Stimulated activated naive B cell treated with anti-CD40 and anti-IgM and Interleukin-4, amounts not matched to agents 10 μg/mL and 1 μg/mL and 100 μg/mL, for 72 hours (primary cell): ENCODE measurements at places on chromosomes 7 and 10.
A peak's percentile ranks its signal among the peaks of the same experiment; 100 is the strongest.

GRCh38 chr10:4234661-4235060 lies 449.7 kb upstream of the KLF6 start:
- H3K36me3 ChIP-seq: no peaks in the 10 kb centered on the region
- no peak for DNase-seq
- no peak overlapping the region for H3K27ac ChIP-seq
- no peak overlapping the region for H3K4me3 ChIP-seq

DNA sequence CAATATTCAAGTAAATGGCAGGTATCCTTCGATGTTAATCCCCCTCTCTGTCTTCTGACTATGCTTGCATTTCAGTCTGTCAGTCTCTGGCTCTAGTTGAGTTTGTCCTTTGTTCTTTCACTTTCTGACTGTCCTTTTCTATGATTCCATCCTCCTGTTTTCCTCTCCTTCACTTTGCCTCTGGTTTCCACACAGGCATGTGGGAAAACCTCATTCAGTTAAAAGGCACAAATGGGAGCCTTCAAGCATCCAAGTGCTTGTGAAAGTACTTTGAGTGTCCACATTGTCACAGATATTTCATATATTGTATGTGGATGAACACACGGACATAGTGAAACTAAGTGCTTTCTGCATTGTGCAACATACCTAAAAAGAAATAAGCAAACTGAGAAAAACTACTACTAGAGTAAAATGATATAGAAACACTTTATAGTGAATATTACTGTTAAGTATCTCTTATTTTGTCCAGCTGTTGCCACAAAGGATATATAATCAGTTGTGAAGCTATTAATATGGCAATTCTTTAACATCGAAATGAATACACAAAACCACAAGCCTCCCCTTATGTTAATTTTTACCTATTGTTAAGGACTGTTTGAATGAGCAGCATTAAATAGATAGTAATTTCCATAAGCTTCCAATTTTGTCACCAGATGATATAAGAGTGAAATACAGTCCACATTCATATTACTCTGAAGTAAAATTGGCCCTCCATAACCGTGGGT lies 71.7 kb downstream of the NRBF2 start:
- H3K27ac ChIP-seq: peak overlapping the region; percentile 68
- no peaks in the 10 kb centered on the region for H3K27me3 ChIP-seq
- H3K4me3 ChIP-seq: no peak overlapping the region
- no peak for DNase-seq
- peaks cover 42% of the 10 kb centered on the region for H3K36me3 ChIP-seq
- H3K4me1 ChIP-seq: peaks cover 53% of the 10 kb centered on the region

- H3K27ac ChIP-seq: no peak overlapping the region
- DNase-seq: no peak
- H3K36me3 ChIP-seq: peaks cover 11% of the 10 kb centered on the region
- H3K4me1 ChIP-seq: peaks cover 64% of the 10 kb centered on the region
- H3K27me3 ChIP-seq: no peaks in the 10 kb centered on the region
- H3K4me3 ChIP-seq: no peak overlapping the region
Observed at GRCh38 chr7:140915935-140916555, 8.7 kb downstream of the BRAF start.

GRCh38 chr10:52635651-52636050 lies 136.9 kb downstream of the MBL2 start:
- no peaks in the 10 kb centered on the region for H3K27me3 ChIP-seq
- no peak overlapping the region for H3K27ac ChIP-seq
- DNase-seq: no peak
- H3K4me1 ChIP-seq: no peaks in the 10 kb centered on the region

DNA sequence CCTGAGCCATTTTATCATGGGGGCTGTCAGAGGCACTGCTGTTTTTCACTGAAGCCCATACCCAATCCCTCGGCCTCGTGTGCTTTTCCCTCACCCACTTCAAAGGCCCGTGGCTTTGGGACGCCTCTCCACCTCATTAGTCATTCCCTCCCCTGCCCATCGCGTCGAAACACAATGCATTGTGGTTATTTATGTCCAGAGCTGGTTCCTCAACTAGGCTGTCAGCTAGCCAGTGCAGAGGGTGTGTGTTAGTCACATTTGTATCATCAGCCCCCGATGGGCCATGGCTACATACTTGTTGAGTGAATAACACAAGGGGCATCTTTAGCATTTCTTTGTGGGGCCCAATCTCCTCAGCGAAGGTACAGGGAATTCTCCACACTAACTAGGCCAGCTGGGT lies 3.8 kb upstream of the CRCP start:
- DNase-seq: no peak
- peak overlapping the region; percentile 66 for H3K27ac ChIP-seq
- H3K36me3 ChIP-seq: peaks cover 9% of the 10 kb centered on the region
- no peaks in the 10 kb centered on the region for H3K27me3 ChIP-seq
- no peak overlapping the region for H3K4me3 ChIP-seq
